CMK (cell line): ENCODE measurements at places on chromosomes 12 and 14.
A peak's percentile ranks its signal among the peaks of the same experiment; 100 is the strongest.

DNA sequence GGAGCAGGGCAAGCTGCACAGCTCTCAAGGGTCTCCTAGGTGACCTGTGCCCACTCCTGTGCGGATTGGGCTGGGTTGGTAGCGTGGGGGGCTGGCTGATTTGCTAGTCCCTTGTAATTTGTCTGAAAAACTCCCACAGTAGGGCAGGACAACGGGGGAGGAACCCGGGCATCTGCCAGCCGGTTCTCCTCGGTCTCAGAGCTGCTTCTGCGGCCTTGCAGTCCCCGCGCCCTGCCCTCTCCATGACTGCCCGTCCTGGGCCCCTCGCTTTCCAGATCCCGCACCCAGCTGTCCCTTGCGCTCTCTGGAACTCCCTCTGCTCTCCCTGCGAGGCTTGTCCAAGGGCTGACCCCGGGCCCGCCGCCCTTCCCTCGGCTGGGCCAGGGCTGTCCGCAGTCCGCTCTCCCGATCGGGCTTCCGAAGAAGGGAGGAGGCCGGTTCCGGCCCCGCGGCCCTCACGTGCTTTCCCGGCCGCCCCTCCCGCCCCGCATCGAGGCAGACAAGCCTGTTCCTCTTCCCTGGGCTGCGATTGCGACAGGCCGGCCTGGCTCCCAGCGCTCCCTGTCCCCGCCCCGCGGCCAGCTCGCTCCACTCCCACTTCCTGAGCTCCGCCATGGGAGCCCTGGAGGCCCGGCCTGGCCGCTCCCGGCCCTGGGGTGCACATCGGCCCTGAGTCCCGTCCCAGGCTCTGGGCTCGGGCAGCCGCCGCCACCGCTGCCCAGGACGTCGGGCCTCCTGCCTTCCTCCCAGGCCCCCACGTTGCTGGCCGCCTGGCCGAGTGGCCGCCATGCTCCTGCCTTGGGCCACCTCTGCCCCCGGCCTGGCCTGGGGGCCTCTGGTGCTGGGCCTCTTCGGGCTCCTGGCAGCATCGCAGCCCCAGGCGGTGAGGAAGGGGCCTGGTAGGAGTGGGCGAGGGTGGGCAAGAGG, at the start of gene LTBR:
Gene LTBR, plus strand, starts transcription at position 591 of the 927 bp plus-strand sequence. Its CDS starts 197 bp downstream, at position 788.
- peak; percentile 78 for DNase-seq

- DNase-seq = no peak
Observed at GRCh38 chr12:112314981-112315380, 67.2 kb downstream of the HECTD4 start.

DNA sequence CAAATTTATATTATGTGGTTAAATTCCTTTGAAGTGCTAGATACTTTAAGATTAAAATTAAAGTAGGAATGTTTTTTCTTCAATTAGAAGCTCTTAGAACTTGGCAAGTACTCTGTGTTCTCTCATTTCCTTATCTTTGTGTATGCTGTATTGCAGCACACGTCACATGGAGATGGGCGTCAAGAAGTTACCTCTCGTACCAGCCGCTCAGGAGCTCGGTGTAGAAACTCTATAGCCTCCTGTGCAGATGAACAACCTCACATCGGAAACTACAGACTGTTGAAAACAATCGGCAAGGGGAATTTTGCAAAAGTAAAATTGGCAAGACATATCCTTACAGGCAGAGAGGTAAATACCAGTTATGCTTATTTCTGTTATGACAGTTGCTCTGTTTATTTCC, 19.7 kb downstream of the MARK3 start:
- no peak for DNase-seq

DNA sequence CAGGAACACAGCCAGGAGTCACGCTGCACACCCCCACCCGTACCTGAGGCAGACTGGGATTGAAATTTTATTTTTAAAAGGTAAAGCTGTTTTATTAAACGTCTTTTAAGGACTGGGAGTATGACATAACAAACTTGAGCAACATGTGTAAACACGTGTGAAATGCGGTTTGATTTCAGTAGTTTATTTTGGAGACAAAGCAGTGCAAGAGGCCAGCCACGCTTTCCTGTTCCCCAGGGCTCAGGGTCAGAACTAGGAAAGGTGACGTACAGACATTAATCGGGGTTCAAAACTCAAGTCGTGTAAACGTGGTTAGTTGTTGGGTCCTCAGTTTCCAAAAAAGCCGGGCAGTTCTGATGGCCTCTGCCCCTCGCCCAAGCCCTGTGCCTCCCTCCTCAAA, 16.7 kb downstream of the CHGA start:
- DNase-seq = no peak

DNA sequence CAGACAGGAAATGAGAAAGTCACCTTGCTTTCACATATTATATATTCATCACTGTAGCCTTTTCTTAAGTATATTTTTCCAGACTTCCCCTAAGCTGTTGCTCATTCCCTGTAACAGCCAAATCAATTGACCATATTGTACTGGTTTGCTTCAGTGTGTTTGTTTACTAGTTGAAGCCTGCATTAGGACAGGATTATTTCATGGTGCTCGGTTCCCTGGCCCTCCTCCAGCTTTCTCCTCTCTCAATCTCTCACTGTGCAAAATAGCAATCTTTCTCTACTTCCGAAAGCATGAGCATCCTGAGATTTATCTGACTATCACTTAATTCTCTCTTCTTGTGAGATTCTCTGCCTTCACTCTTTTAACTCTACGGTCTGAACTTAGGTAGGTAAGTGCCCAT, 2.4 kb downstream of the SLC35F4 start:
- DNase-seq = no peak

DNA sequence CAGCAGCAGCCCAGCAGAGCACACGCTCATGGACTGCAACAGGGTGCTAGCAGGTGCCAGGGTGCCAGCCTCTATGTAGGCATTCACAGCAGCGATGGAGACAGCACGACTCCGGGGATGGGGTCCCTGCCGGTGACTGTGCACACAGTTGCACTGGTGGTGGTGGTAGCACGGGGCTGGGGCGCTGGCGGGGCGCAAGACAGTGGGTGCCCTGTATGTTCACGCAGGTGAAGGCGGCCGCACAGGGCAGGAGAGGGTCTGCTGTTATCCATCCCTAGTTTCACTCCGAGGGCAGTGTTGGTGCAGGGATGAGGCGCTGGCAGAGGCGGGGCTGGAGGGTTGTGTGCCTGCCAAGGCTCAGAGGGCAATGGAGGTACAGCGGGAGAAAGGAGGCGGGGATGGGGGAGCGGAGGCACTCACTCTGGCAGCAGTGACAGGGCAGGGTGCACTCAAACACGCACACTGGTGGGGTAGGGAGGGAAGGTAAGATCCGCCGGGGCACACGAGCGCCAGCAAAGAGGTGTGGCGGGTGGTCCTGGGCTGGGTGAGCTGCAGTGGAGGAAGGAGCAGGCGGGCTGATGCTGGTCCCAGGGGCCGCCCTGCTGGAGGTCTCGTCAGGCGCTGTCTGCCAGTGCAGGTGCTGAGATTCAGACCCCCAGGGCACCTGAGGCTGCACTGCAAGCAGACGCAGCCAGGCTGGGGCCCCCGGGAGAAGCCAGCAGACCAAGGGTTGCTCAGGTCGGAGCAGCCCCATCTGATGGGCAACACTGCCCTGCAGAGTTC, 76.7 kb downstream of the GALC start:
- no peak for DNase-seq

DNA sequence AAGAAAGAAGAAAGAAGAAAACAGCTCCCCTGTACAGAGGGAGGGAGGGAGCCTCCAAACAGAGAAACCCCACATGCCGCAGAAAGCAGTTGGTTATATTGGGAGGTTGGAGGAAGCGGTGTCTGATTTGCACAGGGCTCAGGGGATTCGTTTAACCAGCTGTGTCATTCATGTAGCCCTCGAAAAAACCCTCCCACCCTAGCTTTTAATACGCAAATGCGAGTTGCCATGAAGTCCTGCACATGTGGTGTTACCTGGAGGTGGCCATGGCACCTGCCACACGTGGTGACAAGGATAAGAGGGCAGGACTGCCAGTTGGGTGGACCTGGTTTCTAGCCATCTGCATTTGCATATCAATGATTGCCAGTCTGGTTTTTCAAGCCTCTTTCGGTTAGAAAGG, 40.9 kb downstream of the TMEM30B start:
- DNase-seq = no peak

DNA sequence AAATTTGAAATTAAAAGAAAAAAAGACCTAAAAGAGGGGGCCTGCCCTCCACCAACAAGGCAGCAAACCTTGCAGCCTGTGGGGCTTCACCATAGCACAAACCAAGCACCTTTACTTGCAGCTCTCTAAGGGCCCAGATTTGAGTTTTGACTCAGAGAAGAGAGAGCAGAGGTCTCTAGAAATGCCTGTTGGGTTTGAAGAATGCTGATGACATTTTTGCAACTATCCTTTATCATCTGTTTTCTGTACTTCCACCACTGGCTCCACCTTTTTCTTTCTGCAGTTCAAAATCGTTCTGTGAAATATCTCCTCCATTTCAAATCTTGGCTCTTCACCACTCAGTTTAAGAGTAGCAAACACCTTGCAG, 83.8 kb upstream of the HMGA2 start:
- DNase-seq = no peak

DNA sequence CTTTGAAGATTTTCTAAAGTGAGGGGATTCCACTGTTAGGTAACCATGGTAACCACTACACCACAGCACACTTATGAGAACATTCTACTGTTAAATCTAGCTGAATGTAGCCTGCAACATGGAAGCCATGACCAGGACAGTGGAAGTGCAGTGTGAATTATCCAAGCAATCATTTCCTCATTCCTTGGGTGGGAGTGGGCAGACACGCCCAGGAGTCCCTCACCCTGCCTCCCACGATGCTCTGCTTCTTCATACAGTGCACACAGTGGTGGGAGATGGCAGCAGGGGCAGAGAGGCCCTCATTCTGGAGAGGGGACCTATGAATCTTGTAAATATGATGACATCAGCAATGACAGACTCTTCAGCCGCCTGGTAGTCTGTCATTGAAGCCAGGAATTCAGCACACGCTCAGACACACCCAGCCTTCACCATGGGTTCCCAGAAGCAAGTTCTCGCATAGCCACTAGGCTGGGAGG, 70.1 kb upstream of the HOXC13 start:
- DNase-seq = no peak

DNA sequence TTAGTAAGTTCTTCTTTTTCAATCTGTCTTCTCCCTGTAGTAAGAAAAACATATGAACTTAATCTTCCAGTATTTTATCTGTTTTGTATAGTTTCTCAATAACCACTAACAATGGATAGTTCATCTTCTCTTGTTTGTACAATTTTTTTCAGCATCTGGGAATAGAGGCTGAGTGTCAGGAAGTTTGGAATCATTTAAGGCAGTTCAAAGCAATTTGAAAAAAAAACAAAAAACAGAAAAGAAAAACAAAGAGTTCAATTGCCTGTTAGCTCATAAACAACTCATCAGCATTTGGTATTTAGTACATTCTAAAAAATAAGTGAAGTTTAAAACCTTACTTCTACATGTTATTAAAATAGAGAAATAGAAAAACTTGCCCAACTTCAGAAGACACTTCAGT, 116.8 kb downstream of the PLCZ1 start:
- no peak for DNase-seq

DNA sequence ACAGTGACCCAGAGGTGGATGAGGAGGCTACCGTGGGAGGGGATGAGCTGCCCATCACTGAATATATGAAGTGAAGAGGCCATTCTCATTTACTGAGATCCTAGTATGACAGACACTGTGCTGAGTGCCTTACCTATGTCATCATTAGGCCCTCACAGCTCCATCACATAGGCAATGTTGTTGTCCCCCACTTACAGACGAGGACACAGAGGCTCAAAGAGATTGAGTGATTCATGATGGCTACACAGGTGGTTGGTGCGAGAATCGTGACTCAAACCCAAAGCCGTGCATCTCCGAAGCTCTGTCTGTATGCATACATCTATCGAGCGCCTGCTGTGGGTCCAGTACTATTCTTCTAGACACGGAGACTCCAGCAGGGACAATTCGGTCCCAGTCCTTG, 5.9 kb upstream of the CCDC197 start:
- no peak for DNase-seq

DNA sequence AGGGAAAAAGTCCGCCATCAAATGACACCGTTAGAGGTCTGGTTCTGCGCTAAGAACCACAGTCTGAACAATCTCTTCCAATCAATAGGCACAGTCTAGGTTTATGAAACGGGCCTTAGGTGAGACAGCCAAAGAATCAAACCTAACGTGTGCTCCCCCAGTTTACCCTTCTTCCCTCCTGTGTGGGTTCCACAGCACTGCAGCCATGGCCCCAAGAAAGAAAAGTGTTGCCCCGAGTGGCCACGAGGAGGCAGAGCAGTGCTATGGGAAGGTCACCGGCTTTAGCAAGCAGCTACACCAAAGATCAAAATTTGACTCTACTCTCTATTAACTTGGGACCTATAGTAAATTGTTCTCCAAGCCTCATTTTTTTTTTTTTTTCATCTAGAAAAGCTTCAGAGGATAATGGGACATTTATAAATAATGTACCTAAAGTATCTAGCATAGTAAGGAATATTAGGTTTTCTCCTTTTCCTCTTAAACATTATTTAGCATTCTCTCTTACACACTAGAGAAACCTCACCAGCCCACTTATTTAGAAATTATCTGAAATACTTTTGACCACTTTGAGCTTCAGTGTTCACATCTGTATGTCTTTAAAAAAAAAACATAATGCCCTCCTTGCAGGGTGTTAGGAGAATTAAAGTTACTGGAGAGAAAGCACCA, 70.2 kb upstream of the GPHB5 start:
- DNase-seq = peak; percentile 31

DNA sequence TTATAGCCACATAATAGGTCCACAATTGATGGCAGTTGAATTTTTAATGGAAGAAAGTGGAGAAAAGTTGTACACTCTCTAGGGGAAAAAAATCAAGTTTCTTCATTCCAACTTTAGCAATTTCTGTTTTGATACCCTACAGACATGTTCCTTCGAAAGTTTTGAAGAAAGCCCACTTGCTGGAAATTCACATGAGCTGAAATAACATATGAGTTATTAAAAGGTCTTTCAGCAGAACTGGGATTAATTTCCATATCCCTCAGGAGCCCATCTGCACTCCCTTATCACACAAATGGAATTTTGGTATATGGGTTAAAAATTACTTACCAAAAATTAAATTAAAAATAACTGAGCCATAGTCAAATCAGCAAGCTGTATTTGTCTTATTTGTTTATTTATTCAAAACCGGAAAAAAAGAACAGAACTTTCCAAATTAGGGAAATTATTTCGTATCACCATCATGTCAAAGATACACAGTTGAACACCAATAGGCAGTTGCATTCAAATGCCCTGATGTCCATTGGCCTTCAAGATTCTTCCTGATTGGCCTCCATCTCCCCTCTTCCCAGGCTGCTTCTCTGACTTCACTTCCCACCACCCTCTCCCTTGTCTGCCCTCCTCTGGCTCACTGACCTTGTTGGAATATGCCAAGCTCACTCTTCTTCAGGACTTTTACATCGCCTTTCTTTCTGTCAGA, 445.5 kb downstream of the EGLN3 start:
- no peak for DNase-seq

DNA sequence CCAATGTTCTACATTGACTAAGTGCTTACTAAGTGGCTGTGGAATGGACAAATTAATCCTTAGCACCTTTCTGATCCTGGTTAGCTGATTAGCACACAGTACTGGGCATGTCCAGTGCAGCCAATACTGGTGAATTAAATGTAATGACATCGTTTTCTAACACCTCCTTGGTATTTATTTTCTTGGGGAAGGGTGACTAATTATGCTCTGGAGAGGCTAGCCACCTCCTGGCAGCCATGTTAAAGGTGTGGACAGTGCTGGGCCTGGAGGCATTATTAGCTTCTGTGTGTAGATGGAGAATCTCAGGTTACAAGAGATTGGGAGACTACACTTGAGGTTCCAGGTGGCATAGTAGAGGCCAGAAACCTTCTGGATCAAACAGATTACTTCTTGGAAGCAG, 230.9 kb upstream of the DDHD1 start:
- no peak for DNase-seq
